Urinary bladder (tissue), 4 donors: ENCODE measurements at places on chromosomes 2 and 18. TPM values are rescaled to one million over a fixed set of nuclear protein-coding genes. Genes with fewer than 3 reads are reported as not detected.

CHRND gene
- total RNA-seq: 1.3 TPM

PLGLB2 gene
- total RNA-seq: 3.9 TPM

TNFAIP6 gene
- total RNA-seq: 34.1 TPM

CCDC178 gene
- total RNA-seq: 3.1 TPM

ZEB2 gene
- 307 TPM for total RNA-seq

FAM110C gene
- 10.8 TPM for total RNA-seq

LRPPRC gene
- 87.6 TPM for total RNA-seq

SGPP2 gene
- 3.5 TPM for total RNA-seq

COL4A4 gene
- 0.90 TPM for total RNA-seq

SIX3 gene
- not detected for total RNA-seq

LHCGR gene
- 5.6 TPM for total RNA-seq

MYCN gene
- 3.3 TPM for total RNA-seq

GALNT14 gene
- total RNA-seq: 2.9 TPM

SULT1C2 gene
- 3.3 TPM for total RNA-seq

IER3IP1 gene
- total RNA-seq: 31.4 TPM

PID1 gene
- total RNA-seq: 63.9 TPM

FAM124B gene
- total RNA-seq: 13.1 TPM

CYP27A1 gene
- total RNA-seq: 10.3 TPM

MOCOS gene
- 0.95 TPM for total RNA-seq

ASTL gene
- total RNA-seq: 0.85 TPM
